ENCODE measurements at places on chromosomes 1 and 21. TPM values are rescaled to one million over a fixed set of nuclear protein-coding genes. Genes with fewer than 3 reads are reported as not detected.

The USH2A gene
- polyA plus RNA-seq: 0.19 TPM

The LCE6A gene
- not detected for polyA plus RNA-seq

The GPR37L1 gene
- polyA plus RNA-seq: 0.08 TPM

The C4BPA gene
- 0.47 TPM for polyA plus RNA-seq

The COL24A1 gene
- 1.7 TPM for polyA plus RNA-seq

The TNFRSF18 gene
- polyA plus RNA-seq: 0.72 TPM

The CA14 gene
- polyA plus RNA-seq: 6.1 TPM

The PARS2 gene
- polyA plus RNA-seq: 4.6 TPM

The C1QTNF12 gene
- 8.8 TPM for polyA plus RNA-seq

The CFHR4 gene
- not detected for polyA plus RNA-seq

The KIAA1614 gene
- polyA plus RNA-seq: 8.9 TPM

The PTGS2 gene
- polyA plus RNA-seq: 0.93 TPM

The FAM229A gene
- polyA plus RNA-seq: 4.4 TPM

The SGIP1 gene
- 10.3 TPM for polyA plus RNA-seq

The TLCD4 gene
- 6.3 TPM for polyA plus RNA-seq

The ILDR2 gene
- 15.3 TPM for polyA plus RNA-seq

DNA sequence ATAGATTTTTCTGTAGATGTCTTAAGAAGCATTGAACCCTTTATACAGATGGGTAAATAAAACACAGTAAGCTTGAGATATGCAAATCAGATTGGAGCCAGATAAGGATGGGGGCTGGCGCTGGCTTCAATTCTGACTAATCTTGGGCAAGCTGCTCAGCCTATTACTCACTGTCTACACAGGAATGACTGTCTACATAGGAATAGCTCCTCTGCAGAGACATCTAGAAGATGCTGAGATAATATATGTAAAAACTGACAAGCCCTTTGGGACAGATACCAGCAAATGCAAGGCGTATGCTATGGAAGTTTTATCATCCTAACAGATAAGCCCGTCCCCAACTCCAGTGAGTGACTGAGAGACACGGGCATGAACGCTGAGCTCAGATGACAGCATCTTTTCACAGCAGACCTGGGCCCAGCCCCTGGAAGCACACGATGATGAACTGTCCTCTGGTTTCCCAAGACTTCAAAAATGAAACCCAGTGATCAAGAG is 1.7 kb downstream of the CLDN14 start:
- DNase-seq: no peak

- peak; percentile 59 for DNase-seq
These were observed 436 bp upstream of the TTLL7 start for GRCh38 chr1:83999316-83999819.

GRCh38 chr1:47175227-47175934 is 14.5 kb downstream of the PDZK1IP1 start:
- DNase-seq: no peak

- no peak for DNase-seq
These were observed 992 bp upstream of the SSX2IP start for GRCh38 chr1:84691122-84691783.

DNA sequence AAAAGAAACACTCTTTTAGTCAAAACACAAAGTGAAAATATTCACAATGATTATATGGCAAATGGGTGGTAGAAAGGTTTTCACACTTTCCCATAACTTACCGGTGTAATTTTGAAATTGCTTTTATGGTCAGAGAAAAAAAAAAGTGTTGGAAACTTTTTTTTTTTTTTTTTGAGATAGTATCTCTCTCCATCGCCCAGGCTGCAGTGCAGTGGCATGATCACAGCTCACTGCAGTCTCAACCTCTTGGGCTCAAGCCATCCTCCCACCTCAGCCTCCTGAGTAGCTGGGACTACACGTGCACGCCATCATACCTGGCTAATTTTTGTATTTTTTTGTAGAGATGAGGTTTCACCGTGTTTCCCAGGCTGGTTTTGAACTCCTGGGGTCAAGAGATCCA is 3.3 kb downstream of the IFNGR2 start:
- DNase-seq: no peak

DNA sequence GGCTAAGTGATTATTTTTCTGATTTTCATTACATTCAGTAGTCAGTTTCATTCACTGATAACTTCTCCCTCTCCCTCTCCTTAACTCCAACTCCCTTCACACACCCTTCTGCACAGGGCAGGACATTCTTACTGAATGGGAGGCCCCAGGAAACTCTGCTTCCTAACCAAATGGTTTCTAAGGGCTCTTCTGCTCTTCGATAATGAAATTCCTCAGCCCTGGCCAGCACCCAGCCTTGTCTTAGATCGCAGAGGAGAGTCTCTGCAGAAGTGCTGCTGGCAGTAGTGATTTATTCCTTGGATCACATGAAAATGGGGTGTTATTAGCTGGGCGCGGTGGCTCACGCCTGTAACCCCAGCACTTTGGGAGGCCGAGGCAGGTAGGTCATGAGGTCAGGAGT is 16.4 kb downstream of the PLEKHM2 start:
- DNase-seq: no peak

- DNase-seq: no peak
These were observed 3.3 kb downstream of the ZBTB37 start for GRCh38 chr1:173871500-173871899.

DNA sequence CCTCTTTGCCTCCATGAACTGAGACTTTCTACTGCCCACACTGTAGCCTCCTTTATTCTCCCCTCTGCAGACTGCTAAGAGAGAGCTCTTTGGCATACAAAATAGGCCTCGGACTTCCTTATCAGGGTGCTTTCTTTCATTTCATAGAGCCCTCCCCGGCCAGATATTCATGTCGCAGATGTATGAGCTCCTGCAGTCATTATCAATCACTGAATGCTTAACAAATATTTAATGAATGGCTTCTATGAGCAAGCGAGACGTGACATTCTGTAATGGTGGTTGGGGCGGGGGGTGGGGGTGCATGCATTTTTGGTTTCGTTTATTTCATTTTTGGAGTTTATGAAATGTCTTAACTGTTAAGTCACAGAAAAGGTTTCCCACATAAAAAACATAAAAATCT is 344.8 kb upstream of the KAZN start:
- no peak for DNase-seq

DNA sequence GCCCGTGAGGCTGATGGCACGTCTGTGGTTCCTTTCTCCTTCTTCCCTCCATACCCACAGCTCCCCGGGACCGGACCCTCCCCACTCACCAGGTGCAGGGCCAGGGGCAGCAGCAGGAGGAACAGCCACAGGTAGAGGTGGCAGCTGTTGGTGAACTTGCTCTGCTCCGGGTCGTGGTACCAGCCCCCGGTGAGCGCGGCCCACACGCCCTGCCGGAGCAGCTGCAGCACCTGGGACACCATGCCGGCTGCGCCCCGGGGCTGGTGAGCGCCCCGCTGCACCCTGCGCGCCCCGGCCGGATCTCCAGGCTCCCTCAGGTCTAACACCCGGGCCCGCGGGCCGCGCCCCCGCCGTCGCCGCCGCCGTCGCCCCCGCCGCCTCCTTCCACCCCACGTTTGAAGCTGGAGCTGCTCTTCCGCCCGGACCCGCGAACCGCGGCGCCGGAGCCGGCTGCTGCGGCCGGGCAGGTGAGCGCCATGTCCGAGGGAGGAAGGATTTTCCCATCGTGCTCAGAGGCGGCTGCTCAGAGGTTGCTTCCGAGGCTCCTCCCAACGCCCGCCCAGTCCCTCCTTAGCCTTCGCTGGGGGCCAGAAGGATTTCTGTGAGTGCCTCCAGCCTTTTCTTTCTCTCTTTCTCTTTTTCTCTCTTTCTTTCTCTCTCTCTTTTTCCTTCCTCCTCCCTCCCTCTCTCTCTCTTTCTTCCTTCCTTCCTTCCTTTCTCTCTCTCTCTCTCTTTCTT is at the start of gene PCNX2:
Gene PCNX2, minus strand, starts transcription at position 489 of the 738 bp plus-strand sequence. Its CDS starts 247 bp downstream, at position 242.
- peak; percentile 52 for DNase-seq

GRCh38 chr21:18646116-18646515 is 242.5 kb upstream of the TMPRSS15 start:
- DNase-seq: no peak

DNA sequence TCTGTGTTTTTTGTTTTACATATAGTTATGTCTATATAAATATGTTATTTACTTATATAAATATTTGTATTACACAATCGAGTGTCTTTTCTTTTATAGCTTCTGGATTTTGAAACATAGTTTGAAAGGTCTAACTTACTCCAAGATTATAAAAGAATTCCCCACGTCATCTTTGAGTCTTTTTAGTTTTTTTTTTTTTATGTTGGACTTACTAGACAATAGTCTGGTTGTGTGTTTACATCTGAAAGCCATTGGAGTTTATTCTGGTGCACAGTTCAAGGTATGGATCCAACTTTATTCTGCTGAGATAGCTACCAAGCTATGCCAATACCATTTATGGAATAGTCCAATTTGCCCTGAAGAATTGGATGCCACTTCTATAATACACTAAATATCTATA is 26.1 kb upstream of the RCAN3 start:
- no peak for DNase-seq

DNA sequence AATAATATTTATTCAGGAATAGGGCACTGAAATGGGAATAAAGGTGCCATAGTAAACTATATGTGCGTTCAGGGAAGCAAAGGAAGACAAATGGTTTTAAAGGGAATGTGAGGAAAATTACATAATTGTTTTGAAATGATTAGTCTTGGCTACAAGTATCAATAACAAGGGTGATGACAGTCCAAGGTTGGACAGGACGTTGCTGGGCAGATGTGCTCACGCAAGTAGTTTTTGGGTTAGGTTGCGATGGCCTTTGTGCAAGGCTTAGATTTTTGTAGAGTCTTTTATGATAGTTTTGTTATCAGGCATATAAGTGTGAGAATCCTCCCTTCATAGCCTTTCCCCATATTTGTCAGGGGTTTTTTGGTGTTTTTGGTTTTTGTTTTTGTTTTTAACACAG is 57.0 kb downstream of the SPATA6 start:
- DNase-seq: no peak

DNA sequence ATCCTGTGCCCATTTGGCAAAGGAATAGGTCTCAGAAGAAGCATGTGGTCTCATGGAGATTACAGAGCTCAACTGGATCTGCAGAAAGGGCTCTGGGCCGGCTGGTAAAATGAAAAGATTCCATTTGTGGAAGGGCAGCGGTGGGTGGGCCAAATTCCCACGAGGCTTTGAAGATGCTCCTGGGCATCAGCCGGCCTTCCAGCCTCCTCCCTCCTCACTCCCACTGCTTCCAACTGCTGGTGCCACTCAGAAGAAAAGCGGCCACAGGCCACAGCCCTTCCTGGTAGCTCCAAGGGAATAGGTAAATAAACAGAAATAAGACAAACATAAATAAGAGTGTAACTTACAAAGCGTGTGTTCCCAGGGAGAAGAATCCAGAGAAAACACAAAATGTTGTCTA is 136.3 kb upstream of the SLC44A3 start:
- DNase-seq: no peak

DNA sequence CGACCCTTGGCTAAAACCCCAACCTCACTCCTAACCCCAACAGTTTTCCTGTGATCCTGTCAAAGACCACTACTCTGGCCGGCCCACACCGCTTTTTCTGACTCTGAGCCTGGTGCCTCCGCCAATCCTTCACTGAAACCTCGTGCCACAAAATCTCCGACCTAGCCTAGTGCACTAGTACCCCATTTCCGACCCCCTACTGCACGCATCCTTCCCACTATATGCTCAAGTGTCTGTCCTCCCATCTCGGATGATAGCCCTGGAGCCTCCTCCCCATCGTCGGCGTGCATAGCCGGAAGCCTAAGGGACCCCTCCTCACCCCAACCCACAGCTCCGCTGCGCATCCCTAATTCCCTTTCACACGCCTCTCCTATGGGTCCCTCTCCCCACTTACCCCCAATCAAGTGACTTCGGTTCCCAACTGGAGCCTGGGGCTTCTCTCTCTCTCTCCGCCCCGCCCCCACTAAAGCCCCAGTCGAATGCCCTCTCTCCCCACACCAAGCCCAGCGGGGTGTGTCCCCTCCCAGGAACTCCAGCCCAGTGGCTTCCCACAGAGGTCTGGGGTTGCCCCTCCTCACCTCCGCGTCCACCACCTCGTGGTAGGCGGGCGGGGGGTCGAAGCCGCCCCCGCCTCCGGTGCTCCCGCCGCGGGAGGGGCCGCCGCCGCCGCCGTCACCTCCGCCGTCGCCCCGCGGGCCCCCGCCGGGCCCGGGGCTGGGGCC is 791 bp downstream of the USP24 start:
- no peak for DNase-seq

- no peak for DNase-seq
These were observed 46.7 kb upstream of the CXADR start for GRCh38 chr21:17466166-17466565.

GRCh38 chr1:147912553-147912952 is 10.0 kb downstream of the GJA8 start:
- DNase-seq: no peak

- no peak for DNase-seq
These were observed 334.8 kb upstream of the KAZN start for GRCh38 chr1:14263671-14264070.

- DNase-seq: no peak
These were observed 2.3 kb downstream of the PBXIP1 start for GRCh38 chr1:154953611-154954038.

DNA sequence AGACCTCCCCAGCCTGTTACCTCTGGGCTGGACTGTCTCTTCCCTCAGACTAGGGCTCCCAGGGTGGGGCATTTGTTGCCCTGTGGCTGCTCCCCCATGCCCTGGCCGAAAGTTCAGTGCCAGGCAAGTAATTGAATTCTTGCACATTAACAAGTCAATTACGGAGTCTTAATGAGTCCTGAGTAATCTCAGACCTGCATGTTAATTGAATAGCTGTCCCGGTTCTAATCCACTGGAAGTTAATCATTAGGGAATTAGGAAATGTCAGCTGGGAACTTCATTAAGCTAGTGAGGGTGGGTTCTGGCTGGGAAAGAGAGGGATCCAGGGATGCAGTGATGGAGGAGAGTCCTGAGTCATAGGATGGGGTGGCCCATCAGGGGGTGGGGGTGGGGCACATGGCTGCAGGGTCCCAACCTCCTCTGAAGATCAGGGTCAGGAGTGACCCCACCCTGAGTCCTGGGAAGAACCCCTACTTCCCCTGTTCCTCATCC is 47.1 kb upstream of the CSF3R start:
- no peak for DNase-seq

DNA sequence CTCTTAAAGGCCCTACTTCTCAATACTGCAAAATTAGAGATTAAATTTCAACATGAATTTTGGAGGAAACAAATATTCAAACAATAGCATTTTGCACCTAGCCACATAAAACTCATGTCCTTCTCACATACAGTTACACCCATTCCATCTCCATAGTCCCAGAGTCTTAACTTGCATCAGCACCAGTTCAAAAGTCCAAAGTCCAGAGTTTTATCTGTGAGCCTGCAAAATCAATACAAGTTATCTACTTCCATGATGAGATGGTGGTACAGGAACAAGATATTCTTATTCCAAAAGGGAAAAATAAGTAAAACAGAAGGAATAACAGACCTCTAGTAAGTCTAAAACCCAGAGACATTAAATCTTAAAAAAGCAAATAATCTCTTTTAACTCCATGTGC is 686.0 kb upstream of the ADGRL4 start:
- no peak for DNase-seq

DNA sequence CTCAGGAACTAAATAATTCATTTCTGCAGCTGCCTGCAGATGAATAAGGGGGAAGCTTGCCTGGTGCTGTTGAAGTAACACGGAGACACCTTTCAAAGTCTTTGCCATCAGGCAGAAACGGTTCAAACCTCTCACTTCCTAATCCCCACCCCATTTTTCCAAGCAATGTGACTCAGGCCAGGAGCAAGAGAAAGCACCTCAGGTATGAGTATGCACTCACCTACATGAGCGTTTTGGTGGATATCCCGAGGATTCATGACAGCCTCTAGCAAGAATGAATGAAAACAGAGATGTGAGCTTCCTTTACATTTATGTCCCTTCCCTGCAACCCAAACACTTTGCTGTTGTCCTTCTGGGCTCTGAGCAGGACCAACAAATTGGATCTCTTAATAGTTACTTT is 63.4 kb upstream of the LAX1 start:
- DNase-seq: no peak

Measured in left renal pelvis (tissue), 4 donors.